ENCODE measurements at places on chromosomes 12 and 14.

GRCh38 chr14:75175677-75176141 lies 703 bp downstream of the TMED10 start:
- DNase-seq = no peak

DNA sequence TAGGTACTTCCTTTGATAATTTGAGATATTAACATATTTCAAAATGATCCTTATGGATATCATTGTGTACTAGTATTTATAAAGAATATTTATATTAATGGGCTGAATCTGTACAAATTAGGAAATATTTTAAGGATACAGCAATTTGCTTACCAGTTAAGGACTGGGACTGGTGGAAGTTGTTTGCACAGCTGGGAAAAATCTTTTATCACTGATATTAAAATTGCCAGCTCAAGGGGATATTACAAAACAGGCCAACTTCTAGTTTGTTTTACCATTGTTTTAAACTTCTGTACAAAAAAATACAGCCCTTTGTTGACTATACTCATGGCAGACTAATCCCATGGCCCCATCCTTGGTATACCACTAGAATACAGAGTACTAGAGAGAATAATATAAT lies 133.2 kb upstream of the DDHD1 start:
- no peak for DNase-seq

DNA sequence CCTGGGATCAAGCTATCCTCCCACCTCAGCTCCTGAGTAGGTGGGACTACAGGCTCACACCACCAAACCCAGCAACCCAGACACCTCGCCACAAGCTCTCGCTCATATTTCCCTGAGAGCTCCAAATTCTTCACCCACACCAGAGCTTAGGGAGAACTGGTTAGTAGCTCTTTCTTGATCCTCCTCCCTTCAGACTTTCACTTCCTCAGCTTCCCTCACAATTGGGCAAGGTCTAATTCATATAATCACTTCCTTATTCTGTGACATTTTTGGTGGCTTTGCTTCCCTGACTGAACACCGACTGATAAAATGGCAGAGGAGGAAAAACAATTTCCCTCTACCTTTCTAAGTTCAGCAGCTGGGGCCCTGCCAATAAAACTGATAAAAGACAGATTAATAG lies 88.5 kb downstream of the GXYLT1 start:
- no peak for DNase-seq

DNA sequence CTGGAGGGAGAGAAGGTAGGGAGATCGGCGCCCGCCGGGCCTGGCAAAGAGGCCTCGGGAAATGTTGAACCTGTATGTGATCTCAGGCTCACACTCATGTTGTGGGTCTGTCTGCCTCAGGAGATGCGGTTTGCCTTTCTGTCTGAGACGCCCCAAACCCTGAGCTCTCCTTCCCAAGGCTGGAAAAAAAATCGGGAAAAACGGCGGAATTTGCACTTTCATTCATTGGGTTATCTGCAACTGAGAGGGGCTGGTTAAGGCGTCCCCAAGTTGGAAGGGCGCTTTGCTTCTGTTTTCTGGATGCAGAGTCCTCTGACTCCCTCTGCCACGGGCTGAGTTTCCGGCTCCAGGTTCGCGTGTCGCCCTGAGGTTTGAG lies 5.0 kb upstream of the HOXC9 start:
- no peak for DNase-seq

DNA sequence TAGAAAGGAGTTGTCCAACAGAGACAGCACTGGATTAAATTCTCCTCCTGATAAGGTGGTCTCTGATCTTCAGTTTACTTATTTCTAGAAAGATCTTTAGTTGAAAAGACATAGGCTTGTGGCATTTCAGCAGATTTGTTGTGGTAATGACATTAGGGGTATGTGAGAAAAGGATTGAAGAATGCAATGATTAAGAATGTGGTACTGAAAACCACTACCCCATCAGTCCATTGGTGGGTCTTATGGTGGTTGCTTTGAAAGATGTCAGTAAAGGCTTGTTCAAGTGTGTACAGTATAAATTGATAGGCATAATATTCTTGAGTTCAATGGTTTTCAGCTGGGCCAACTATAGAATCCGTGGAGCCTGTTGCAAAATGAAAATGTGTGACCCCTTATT lies 10.8 kb downstream of the PPFIBP1 start:
- DNase-seq = no peak

DNA sequence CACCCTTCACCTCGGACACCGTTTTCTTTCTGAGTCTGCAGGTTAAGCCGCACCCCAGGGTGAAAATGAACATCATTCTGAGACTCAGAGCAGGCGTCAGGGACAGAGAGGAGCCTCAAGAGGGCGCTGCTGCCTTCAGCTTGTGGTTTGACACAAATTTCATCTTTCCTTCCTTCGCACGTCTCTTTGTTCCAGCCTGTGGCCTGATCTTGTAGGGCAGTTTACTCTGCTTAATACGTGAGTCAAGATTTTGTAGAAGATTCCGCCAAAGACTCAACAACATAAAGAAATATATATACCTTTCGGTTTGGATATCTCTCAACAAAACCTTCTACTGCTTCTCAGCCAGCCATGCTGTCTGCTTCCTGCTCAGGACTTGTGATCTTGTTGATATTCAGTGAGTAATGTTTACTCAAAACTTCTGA lies 329.3 kb upstream of the OR4E1 start:
- peak; percentile 52 for DNase-seq

- no peak for DNase-seq
Observed at GRCh38 chr12:52415870-52416750, 10.0 kb upstream of the KRT82 start.

- DNase-seq = no peak
Observed at GRCh38 chr12:19440916-19441315, 1.6 kb downstream of the AEBP2 start.

DNA sequence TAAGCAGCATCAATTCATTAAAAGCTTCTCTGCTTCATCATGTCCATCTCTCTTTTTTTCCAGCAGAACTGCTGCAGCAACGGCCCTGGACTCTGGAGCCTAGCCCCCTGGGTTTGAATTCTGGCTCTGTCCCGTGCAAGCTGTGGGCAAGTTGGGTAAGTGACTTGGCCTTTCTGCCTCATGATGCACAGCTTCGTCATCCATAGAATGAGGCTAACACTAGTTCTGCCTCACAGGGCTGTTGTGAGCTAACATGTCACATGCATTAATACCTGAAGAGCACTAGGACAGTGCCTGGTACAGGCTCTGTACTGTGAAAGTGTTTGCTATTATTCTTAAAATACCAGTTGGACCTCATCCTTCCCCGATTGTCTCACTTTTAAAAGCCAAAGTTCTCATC lies 4.2 kb downstream of the KRT82 start:
- DNase-seq = no peak

DNA sequence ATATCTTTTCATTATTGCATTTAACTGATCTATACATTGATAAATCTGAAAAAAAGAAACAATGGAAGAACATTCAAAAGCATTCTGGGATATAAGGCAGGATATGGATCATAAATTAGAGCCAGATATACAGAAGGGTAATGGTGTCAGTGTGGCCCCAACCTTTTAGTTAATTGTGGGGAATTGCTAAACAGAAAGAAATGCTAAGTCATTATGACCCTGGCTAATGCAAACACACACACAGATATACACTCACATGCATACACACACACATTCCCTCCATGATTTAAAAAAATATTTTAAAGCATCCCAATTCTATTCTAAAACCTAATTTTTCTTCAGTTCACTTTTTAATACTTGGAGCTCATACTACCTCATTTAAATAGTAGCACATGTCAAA lies 404.5 kb downstream of the BCAT1 start:
- no peak for DNase-seq

DNA sequence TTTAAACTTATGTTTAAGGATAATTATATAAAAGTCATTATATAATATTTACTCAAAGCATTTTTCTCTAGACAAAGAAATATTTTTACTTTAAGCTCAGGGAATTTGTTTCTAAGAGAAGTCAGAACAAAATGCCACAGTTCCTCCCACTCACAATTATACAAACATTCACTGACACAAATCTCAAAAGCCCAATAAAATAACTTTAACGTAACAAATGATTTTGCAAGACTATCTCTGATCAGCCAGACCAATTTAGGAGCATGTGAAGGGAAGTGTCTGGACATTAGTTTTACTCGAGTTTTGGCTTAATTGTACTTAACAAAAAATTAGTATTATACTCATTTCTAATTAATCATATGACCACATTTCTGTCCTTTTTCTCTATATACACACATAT lies 41.2 kb downstream of the COCH start:
- no peak for DNase-seq

DNA sequence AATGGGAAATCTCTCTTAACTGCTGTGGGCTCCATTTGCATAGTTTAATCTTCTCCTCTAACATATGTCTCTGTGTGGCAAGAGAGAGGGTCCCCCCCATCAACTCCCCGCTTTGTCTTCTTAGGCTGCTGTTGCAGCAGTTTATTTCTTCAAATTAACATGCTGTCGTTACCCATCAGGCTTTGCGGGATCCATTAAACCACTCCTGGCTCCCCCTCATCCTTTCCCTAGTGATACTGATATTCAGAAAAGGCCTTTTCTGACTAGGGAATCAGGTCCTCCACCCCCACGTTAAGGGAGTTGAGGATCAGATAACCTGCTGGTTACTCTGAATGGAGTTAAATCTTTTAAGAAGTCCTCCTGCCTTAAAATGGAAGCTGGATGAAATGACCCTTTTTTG lies 15.2 kb downstream of the GPR84 start:
- no peak for DNase-seq

- no peak for DNase-seq
Observed at GRCh38 chr14:84760489-84761126, 769.3 kb upstream of the FLRT2 start.

GRCh38 chr14:34937442-34937841 lies 45.4 kb upstream of the SRP54 start:
- no peak for DNase-seq

DNA sequence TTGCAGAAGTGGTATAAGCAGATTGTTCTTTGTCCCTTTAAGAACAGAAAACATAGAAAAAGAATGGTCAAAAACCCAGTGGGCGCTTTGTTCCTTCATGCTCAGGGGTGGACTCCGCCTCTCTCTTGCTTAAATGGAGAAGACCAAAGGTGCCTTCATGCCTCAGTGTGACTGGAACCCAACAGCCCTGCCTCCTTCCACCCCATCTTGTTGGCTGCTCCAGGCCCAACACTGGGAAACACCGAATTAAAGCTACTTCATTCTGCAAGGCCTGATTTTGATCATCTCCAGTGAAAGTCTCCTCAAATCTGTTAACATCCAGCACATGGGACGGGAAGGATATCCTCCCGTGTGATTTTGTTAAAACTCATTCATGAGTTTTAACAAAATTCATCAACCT lies 103.7 kb downstream of the BCL11B start:
- no peak for DNase-seq

DNA sequence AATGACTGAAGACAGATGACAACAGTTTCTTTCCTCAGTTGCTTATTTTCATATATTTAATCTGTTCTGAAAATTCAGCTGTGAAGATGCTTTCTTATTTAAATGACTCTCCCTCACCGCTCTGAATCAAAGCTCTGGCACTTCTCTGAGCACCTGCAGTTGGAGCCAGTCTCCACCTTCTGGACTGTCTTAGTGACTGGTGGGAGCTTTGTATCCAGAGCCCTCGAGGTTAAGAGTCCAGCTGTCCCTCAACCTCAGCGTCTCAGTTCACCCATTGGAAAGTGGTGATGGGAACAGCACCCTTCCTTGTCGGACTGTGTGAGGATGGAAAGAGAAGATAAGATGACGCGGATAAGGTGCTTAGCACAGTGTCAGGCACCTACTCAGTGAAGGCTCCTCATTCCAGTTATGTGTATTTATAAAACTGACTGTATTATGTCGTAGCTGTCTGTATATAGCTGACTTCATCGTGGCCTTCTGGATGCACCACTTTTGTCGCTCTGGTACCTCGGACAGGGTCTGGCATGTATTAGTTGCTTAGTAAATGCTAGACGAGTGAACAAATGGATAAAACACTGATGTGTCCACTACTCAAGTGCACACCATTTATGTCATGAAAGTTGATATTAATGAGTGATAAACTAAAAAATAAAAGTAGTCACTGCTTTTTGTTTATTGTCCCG lies 34.5 kb downstream of the ELK3 start:
- no peak for DNase-seq

DNA sequence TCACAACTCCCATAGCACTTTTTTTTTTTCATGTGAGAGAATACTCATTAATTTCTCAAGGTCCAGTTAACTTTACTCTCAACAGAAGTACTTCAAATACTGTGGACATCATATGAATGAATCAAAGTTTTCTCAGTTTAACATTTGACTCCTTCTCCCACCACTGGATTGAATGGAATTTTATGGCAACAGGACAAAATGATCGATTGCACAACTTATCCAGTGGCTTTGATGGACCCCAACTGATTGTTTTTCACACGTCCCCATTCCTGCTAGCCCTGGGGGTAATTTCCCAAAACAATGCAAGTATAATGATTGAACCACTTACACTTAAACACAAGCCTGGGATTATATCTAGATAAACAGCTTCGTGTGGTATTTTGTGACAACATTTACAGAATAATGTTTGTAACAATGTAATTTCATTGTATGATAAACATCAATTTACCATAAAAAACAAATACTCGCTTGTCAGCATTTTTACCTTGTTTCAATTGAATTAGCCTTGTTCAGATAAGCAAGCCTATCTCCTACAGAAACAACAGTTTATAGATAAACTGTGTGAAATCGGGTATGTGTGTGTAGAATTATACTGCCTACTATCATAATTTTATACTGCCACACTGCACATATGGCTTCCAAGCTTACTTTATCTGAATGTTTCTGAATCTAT lies 60.9 kb downstream of the SOX5 start:
- no peak for DNase-seq

GRCh38 chr14:84670796-84671195 lies 859.1 kb upstream of the FLRT2 start:
- DNase-seq = no peak

- DNase-seq = no peak
Observed at GRCh38 chr14:38828183-38828827, 274.7 kb downstream of the SEC23A start.

- no peak for DNase-seq
Observed at GRCh38 chr12:52828156-52828555, 6.0 kb downstream of the KRT79 start.

- no peak for DNase-seq
Observed at GRCh38 chr12:24463375-24463774, 485.5 kb downstream of the BCAT1 start.

DNA sequence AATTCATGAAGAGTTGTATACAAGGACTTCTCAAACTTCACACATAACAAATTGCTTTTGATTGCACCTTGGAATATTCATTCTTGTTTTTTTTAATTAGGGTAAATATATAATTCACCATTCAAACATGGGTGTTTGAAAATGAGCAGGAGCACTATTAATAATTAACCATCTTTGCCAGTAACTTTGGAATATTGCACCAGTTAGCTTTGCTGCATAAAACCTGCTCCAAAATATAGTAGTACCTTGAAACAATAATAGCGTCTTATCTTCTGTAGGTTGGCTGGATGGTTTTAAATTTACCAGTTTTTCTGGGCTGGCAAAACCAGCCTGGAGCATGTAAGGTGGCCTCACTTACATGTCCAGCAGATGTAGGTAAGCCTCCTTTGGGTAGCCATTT lies 1112.4 kb downstream of the TRHDE start:
- no peak for DNase-seq

DNA sequence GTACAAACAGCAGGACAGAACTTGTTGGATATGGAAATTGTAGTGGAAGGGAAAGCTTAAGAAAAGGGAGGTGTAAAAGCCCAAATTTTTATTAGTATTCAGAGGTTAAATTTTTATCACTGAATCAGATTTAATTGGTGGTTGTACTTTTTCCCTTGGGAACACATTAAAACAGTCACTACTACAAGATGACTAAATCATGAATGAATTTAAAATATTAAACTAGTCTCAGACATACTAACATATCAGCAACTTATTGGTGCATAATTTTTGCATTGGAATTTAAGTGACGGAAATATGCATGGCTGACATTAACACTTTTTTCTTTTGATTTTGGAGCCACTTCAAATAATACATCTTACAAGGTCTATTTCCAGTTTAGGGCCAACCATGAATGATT lies 27.6 kb downstream of the SAMD4A start:
- DNase-seq = no peak
